ENCODE measurements at places on chromosomes 3 and 15. TPM values are rescaled to one million over a fixed set of nuclear protein-coding genes. Genes with fewer than 3 reads are reported as not detected.

ZNF774 gene
- total RNA-seq = 2.9 TPM

GALNT15 gene
- not detected for total RNA-seq

MCTP2 gene
- 54.2 TPM for total RNA-seq

B3GNT5 gene
- total RNA-seq = 0.37 TPM

GRCh38 chr3:6504347-6504746 lies 356.6 kb upstream of the GRM7 start:
- no peak overlapping the region for H3K27ac ChIP-seq
- no peaks in the 10 kb centered on the region for H3K36me3 ChIP-seq
- DNase-seq = no peak
- H3K27me3 ChIP-seq = no peaks in the 10 kb centered on the region
- no peak overlapping the region for H3K4me3 ChIP-seq

DNA sequence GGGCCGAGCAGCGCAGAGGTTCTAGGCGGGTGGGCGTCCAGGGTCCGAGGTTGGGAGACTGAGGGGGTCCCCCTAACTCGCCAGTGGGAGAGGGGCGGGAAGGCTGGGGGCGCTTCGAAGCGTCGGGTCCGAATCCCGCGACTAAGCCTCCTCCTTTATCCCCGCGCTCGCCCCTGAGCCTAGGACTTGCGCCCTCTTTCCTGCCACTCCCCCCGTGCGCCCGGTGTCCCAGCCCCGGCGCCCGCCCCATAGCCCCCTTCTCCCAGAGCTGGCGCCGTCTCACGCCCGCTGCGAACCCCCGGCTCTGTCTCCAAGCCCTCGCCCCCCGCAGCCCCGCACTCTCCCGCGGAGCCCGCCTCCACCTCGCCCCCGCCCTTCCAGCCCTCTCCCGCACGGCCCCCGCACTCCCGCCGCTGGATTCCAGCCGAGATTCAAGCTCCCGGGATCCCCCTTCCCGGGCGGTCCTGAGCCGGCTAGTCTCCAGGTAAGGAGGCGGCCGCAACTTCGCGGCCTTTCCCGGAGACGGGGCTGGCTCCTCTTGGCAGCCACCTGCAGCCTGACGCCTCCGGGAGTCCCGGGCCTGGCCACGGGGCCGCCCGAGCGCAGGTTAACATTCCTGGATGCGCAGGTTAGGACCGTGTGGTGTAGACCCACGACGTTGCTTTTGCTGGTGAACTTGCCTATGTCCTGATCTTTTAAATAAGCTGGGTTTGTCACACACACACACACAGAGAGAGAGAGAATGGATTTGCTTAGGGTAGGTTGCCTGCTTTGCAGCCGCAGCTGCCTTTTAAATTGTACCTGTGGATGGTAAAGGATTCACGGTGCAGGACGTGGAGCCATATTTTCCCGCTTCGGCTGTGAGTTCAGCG lies 563 bp downstream of the PXYLP1 start:
- no peak overlapping the region for H3K27ac ChIP-seq
- H3K27me3 ChIP-seq = no peaks in the 10 kb centered on the region
- peaks cover 2% of the 10 kb centered on the region for H3K36me3 ChIP-seq
- peak; percentile 35 for DNase-seq

DNA sequence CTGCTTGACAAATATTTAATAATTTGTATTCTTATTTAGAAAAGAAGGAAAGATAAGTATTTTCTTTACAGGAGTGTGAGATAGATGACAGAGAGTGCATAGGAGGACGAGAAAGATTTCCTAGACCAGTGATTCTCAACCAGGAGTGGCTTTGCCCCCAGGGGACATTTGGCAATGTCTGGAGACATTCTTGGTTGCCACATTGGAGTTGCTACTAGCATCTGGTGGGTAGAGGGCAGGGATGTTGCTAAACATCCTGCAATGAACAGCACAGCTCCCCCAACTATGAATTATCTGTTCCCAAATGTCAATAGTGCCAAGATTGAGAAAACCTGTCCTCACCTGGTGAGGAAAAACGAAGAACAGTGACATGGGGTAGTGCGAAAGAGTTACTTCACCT lies 30.8 kb upstream of the MINAR1 start:
- DNase-seq = no peak
- no peaks in the 10 kb centered on the region for H3K36me3 ChIP-seq
- no peak overlapping the region for H3K4me3 ChIP-seq
- no peak overlapping the region for H3K27ac ChIP-seq
